ENCODE measurements at places on chromosomes 5 and 9.

- DNase-seq: no peak
Observed at GRCh38 chr5:14452685-14453454, 128.7 kb upstream of the OTULINL start.

GRCh38 chr5:123673107-123673506 lies 161.1 kb downstream of the CSNK1G3 start:
- DNase-seq: no peak

DNA sequence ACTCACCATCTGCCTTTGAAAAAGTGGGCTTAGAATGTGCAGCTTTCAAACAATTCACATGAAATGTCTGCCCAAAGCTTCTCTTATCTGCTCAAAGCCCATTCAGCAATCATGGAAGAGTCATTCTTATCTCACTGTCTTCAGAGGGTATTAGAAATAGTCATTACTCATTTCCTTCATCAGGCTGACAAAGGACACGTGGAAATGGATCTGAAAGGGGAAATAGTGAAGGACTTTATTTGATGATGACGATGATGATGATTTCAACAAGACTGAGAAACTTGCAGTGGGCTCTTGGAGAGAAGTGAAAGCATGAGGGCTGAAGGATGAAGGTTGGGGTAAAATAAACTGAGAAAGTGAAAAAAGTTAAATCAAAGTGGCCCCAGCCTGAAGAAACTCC lies 194.3 kb downstream of the SMARCA2 start:
- DNase-seq: no peak

DNA sequence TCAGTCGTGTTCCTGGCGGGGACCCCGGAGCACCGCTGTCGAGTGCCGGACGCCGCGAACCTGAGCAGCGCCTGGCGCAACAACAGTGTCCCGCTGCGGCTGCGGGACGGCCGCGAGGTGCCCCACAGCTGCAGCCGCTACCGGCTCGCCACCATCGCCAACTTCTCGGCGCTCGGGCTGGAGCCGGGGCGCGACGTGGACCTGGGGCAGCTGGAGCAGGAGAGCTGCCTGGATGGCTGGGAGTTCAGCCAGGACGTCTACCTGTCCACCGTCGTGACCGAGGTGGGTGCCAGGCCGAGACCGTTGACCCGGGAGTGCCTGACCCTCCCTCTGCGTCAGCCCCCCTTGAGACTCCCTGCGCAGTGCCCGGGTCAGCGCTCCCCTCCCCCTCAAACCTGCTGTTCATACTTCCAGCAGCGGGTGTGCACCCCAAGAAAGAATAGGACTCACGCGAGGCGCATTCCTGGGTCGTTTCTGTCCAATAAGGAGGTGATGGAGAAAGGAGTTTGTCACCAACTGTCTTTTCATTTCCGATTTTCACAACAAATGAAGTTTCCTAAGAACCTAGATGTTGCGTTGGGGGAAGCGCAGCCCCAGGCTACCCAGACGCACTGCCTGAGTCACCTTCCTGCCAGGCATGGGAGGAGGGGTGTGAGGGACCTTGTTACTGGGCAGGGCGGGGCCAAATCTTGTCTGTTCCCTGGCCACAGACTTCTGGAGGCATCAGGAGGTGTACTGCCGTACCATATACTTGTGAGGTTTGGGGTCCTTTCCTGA lies 722 bp downstream of the SLC22A4 start:
- DNase-seq: peak; percentile 60

- DNase-seq: no peak
Observed at GRCh38 chr9:95104980-95105379, 212.5 kb downstream of the FANCC start.

- DNase-seq: no peak
Observed at GRCh38 chr5:145912019-145912418, 24.4 kb upstream of the SH3RF2 start.

- no peak for DNase-seq
Observed at GRCh38 chr9:117464941-117465616, 50.2 kb upstream of the ASTN2 start.

Measured in CD4-positive, alpha-beta T cell treated with Interleukin-6 at 100 ng/mL for 8 hours (primary cell).